ENCODE measurements at places on chromosomes 7 and 10.

DNA sequence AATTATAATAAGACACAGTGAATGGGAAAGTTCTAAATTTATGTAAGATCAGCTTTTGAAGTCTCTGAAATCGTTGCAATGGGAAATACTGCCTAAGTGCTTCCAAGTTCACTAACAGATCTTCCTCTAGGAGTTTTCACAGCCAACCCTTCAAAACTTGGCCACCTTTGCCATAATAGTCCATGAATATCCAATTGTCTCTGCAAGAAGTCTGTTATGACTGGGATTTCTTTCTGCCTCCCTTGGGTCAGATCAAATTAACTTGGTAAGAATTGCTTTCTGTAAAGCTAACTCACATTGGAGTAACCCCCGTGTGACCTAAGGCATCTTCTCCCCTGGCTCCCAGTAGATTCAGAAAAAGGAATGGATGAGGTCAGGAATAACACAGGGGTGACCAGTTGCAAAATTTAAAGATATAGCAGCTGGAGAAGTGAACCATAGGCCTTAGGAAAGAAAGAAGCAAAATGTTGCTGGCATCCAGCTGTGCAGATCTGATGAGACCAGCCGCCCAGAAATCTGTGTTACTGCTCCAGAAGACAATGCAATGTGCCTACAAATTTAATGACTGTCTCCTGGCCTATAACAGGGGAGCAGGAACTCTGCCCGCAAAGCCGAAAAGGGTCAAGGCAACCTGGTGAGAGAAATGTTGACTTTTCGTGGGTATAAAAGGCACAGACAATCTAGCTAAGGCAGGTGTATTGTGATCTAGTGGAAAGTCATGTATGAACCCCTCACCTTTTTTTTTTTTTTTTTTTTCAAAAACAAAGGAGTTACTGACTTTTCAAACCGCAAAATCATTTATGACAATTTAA is 7.5 kb upstream of the OPTN start:
- no peak for DNase-seq

DNA sequence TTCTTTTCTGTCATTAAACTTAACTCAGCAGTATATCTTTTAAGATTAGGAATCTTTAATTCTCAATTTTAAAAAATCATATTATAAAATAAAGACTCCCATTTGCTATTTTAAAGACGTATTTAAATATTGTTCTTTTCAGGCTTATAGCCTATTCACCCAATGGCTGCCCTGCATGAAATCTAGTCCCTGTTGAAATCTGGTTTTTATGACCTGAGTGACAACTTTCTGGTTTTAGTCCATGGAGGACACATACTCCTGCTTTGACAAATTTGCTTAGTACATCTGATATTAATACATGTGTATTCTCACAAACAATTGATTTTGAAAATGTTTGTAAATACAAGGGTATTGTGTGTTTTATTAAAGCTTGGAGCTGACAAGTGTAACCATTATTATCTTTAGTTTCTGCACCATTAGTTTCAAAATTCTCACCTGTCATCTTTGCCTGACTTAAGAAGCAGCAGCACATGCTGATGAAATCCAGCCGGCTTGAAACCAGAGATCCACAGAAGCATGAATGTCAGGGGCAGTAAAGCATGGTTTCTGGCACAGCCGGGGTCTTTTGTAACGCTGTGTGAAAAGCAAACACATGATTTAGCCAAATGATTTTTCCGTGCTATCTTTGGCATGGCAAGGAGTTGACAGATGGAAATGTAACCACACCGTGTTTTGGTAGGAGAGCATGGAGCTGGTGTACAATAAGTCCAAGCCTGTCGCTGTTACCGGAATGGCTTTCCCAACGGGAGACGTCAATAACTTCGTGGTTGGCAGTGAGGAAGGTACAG is 262.8 kb downstream of the DYNC1I1 start:
- no peak for DNase-seq

- DNase-seq, result no peak
Measured at GRCh38 chr10:124354411-124355382, 64.0 kb downstream of the OAT start.

GRCh38 chr10:129715805-129716204 is 248.3 kb downstream of the EBF3 start:
- no peak for DNase-seq

Measured in NCI-H2227 treated with DMSO at 0.1 percent for 48 hours (cell line).